ENCODE measurements at places on chromosomes 1 and 21. TPM values are rescaled to one million over a fixed set of nuclear protein-coding genes. Genes with fewer than 3 reads are reported as not detected.
A peak's percentile ranks its signal among the peaks of the same experiment; 100 is the strongest.

DNA sequence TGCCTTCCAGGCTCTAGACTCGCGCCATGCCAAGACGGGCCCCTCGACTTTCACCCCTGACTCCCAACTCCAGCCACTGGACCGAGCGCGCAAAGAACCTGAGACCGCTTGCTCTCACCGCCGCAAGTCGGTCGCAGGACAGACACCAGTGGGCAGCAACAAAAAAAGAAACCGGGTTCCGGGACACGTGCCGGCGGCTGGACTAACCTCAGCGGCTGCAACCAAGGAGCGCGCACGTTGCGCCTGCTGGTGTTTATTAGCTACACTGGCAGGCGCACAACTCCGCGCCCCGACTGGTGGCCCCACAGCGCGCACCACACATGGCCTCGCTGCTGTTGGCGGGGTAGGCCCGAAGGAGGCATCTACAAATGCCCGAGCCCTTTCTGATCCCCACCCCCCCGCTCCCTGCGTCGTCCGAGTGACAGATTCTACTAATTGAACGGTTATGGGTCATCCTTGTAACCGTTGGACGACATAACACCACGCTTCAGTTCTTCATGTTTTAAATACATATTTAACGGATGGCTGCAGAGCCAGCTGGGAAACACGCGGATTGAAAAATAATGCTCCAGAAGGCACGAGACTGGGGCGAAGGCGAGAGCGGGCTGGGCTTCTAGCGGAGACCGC is 2.0 kb upstream of the OLIG2 start:
- peaks cover 26% of the 10 kb centered on the region for H3K4me1 ChIP-seq
- DNase-seq: no peak
- H3K27me3 ChIP-seq: peaks cover 95% of the 10 kb centered on the region
- no peak overlapping the region for H3K4me3 ChIP-seq
- H3K36me3 ChIP-seq: no peaks in the 10 kb centered on the region

- DNase-seq: no peak
- H3K27me3 ChIP-seq: no peaks in the 10 kb centered on the region
- no peak overlapping the region for H3K27ac ChIP-seq
- no peak overlapping the region for H3K4me3 ChIP-seq
Observed at GRCh38 chr1:224407571-224408293, 26.9 kb downstream of the WDR26 start.

- no peaks in the 10 kb centered on the region for H3K4me1 ChIP-seq
- H3K27ac ChIP-seq: no peak overlapping the region
- H3K4me3 ChIP-seq: no peak overlapping the region
- peaks cover 4% of the 10 kb centered on the region for H3K36me3 ChIP-seq
- peak; percentile 58 for DNase-seq
- no peaks in the 10 kb centered on the region for H3K27me3 ChIP-seq
Observed at GRCh38 chr21:33761441-33762036, 119.2 kb downstream of the ITSN1 start.

- no peaks in the 10 kb centered on the region for H3K4me1 ChIP-seq
- no peaks in the 10 kb centered on the region for H3K36me3 ChIP-seq
- no peak overlapping the region for H3K27ac ChIP-seq
Observed at GRCh38 chr1:228198977-228199590, 8.8 kb upstream of the OBSCN start.

DNA sequence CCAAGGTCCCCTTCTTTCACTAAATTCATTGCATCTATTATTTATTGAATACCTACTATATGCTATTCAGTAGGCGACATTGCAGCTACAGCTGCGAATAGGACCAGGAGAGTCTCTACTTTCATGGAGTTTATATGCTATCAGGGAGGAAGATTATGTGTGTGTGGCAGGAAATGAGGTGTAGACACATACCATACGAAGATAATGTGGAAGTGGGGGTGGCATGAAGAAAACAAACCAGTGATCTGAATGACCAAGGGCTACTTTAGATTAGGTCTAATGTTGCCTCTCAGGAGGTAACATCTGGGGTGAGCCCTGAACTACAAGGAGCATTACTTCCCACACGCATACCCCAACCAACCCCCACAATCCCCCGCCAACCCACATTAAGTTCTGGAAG is 1.0 kb upstream of the PPIH start:
- H3K27ac ChIP-seq: peak overlapping the region; percentile 57
- H3K4me1 ChIP-seq: no peaks in the 10 kb centered on the region
- no peak overlapping the region for H3K4me3 ChIP-seq
- H3K36me3 ChIP-seq: peaks cover 7% of the 10 kb centered on the region
- no peak for DNase-seq
- no peaks in the 10 kb centered on the region for H3K27me3 ChIP-seq

DNA sequence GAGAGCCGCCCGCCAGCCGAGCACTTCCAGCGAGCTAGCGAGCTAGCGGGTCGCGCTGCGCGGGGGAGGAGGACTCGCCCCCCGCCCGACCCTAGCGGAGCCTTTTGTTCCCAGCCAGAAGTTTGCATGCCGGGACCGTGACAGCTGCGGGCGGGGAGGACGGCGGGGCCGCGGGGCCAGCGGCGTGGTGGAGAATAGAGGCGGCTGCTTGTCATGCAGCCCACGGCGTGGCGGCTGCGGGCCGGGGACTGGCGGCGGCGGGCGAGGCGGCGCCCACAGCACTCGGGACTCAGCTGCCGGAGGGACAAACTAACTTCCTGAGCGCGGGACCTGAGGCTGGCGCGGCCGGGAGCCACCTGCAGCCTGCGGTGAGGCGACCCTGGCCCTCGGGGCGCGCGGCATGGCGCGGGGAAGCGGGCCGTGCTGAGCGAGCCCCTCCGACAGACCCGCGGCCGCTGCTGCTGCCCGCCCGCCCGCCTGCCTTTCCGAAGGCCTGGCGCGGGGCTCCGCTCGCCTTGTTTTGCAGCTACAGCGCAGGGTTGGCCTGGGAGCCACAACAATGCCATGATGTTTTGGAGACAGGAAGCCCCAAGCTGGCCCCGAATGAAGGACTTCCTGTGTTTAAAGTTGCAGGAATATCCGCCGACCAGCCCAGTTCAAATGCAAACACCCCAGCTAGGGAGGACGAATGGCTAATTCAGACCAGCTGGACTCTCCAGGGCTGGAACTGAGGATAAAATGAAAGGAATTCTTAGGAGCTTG is 82.2 kb upstream of the BMP8A start:
- H3K4me3 ChIP-seq: peak overlapping the region; percentile 65
- DNase-seq: peak; percentile 84
- no peaks in the 10 kb centered on the region for H3K27me3 ChIP-seq
- peaks cover 54% of the 10 kb centered on the region for H3K4me1 ChIP-seq

GRCh38 chr1:234862944-234863515 is 253.1 kb upstream of the IRF2BP2 start:
- peaks cover 10% of the 10 kb centered on the region for H3K4me1 ChIP-seq
- H3K4me3 ChIP-seq: no peak overlapping the region
- H3K36me3 ChIP-seq: no peaks in the 10 kb centered on the region
- H3K27ac ChIP-seq: peak overlapping the region; percentile 79
- no peaks in the 10 kb centered on the region for H3K27me3 ChIP-seq

DNA sequence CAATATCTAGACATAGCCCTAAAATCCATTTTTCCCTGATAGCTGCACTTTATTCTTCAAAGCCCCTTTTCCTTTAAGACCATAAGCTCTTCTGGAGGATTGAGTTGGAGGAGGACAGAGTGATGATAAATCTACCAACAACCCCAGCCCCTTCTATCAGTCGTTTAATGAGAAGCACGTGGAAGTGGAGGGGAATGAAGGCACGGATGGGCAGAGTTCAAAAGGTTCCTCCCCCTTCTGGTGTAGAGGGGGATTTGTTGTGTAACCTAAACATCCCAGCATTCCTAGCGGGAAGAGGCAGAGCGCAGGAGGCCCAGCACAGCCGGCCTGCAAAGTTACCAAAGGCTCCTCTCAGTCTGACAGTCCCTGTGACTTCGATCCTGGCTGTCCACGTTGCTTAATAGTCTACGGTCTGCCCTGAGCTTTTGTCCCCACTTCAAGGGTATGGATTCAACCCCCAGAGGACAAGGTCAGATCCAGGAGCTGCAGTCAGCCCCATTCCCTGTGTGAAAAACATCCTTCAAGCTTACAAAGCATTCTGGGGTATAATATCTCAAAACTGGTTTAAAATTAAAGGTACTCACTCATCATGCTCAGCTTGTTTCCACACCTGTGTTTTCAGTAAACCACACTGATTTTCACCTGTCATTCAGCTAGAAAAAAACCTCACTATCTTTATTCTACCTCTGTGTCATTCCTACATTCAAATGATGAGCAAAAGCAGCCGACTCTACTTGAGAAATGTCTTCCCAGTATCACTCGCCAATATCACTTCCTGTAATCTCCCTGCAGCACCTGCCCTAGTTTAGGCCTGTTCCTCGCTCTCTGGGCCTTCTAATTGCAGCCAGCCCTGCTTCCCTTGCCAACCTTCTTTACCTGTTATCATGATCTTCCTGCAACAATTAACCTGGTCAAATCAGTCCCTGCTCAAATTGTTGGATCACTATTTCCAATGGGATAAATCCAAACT is 117.9 kb downstream of the PLPP3 start:
- no peaks in the 10 kb centered on the region for H3K27me3 ChIP-seq
- DNase-seq: no peak
- no peak overlapping the region for H3K27ac ChIP-seq
- H3K4me1 ChIP-seq: no peaks in the 10 kb centered on the region

DNA sequence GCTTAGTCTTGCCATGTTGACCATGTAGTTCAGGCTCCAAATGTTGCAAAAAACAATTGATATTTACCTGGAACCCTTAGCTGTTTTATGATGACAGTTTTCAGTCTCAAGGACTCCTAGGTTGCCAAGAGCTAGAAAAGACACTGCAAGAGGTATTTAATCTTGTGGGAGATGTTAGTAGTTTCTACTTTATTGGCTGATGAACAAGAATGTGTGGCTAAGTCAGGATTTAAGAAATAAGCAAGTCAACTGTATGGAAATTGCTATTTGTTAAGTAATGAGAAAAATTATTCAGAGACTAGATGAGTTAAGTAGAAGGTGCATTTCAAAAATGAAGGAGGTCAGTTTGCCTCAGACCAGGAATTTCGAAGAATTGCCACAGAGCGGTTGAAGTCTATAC is 639.7 kb upstream of the USP24 start:
- no peaks in the 10 kb centered on the region for H3K27me3 ChIP-seq
- no peak overlapping the region for H3K4me3 ChIP-seq
- peak; percentile 28 for DNase-seq
- no peak overlapping the region for H3K27ac ChIP-seq
- H3K4me1 ChIP-seq: no peaks in the 10 kb centered on the region
- H3K36me3 ChIP-seq: no peaks in the 10 kb centered on the region

DNA sequence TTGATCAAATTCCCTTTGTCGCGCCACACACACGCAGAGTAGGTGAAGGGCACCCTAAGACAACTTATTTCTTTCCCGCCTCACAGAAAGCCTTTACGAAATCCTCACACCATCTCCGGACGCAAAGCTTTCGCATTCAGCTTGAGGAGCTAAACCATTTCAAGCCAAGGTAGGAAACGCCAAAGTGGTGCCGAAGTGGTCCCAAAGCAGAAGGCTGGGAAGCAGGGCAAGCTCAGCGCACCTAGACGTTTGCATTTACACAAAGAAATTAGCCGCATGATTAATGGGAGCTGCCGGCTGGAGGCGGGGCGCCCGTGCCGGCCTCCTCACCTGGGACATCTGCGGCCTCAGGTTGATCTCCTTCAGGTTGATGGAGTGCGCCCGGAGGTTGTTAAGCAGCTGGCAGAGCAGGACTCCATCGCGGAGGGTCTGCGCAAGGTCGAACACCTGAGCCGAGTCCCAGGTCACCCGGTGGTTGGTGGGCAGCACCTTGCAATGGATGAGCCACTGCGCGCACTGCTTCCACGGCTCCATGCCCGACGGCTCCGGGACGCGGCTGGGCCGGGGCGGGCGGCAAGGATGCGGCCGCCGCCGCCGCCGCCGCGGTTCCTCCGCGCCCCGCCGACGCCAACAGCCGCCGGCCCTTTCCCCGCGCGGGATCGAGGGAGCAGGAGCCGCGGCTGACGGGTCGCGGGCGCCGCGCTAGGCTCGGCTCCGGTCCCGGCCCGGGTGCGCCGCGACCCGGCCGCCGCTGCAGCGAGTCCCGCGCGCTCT is 457 bp downstream of the VAV3 start:
- peak; percentile 30 for DNase-seq
- H3K36me3 ChIP-seq: no peaks in the 10 kb centered on the region
- H3K27me3 ChIP-seq: peaks cover 8% of the 10 kb centered on the region

- H3K27me3 ChIP-seq: no peaks in the 10 kb centered on the region
- no peak for DNase-seq
- no peak overlapping the region for H3K27ac ChIP-seq
Observed at GRCh38 chr1:68233202-68233601, 879 bp upstream of the WLS start.

DNA sequence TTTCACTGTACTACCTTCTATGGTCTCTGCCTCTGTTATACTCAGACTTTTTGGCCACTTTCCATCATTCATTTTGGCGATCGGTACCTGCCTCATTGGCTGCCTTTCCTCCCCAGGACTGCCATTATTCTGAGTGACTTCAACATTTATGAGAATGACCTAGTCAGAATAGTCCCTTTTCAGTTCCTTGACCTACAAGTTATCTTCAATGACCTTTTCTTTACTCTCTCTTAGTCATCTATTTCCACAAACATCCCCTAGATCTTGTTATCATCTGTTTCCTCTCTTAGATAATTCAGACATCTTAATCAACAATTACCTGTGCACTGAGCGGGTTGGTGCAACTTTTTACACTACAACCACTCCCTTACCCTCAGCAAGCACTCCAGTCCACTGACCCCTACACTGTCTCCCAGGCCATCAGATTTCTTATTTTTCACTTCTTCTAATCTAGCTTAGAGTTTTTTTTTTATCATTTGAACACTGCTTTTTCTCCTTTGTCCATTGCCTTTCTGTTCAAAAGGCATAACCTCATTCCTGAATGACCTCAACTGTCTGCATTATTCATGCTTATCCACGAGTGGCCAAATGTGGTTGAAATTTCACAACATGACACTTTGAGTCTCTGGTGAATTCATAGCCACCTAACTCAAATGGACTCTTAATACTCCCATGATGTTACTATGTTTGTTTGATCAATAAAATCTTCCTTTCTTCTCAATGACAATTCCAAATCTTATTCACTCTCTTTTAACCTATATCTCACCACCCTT is 112.7 kb downstream of the HMCN1 start:
- no peak overlapping the region for H3K4me3 ChIP-seq
- no peaks in the 10 kb centered on the region for H3K27me3 ChIP-seq
- peaks cover 5% of the 10 kb centered on the region for H3K36me3 ChIP-seq
- DNase-seq: no peak
- H3K27ac ChIP-seq: no peak overlapping the region

- H3K4me3 ChIP-seq: no peak overlapping the region
- H3K27ac ChIP-seq: no peak overlapping the region
Observed at GRCh38 chr1:212595787-212596714, 12.5 kb upstream of the ATF3 start.

DNA sequence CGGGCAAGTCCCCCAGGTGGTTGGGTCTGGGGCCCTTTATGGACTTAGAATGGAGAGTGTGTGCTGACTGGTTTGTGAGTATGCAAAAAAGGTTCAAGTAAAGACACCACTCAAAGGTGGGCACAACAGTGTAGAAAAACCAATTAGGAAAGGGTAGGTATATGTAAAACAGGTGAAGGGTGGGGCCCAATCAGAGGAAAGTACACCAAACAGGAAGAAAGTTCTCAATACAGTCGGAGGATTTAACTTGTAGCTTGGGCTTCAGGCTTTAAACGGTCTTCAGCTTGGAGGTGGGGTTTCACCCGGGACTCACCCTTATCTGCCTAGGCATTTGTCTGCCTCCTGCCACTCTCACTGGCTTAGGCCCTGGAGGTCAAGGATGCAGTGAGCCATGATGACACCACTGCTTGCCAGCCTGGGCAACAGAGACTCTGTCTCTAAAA is 6.8 kb upstream of the PUM1 start:
- no peaks in the 10 kb centered on the region for H3K4me1 ChIP-seq

Gene FAM229A
- polyA plus RNA-seq: 7.2 TPM

Gene SOX13
- 14.7 TPM for polyA plus RNA-seq

Gene ITLN1
- polyA plus RNA-seq: 0.86 TPM

Gene CYP4X1
- polyA plus RNA-seq: 13.0 TPM

Gene CYP4A11
- 0.10 TPM for polyA plus RNA-seq

Gene SLC25A34
- 2.7 TPM for polyA plus RNA-seq

Gene HORMAD1
- polyA plus RNA-seq: 0.26 TPM

Gene GPR25
- polyA plus RNA-seq: 0.78 TPM

Gene SLC27A3
- 223 TPM for polyA plus RNA-seq

Gene CLDN14
- polyA plus RNA-seq: 0.49 TPM

Data from lung (tissue), 17 donors.